ENCODE measurements at places on chromosomes 4 and X. TPM values are rescaled to one million over a fixed set of nuclear protein-coding genes. Genes with fewer than 3 reads are reported as not detected.

The NPNT gene
- total RNA-seq, result 90.1 TPM

GRCh38 chr4:76196376-76196775, 17.2 kb downstream of the SCARB2 start:
- H3K4me3 ChIP-seq, result no peak overlapping the region
- no peaks in the 10 kb centered on the region for H3K27me3 ChIP-seq
- no peak for DNase-seq
- peaks cover 40% of the 10 kb centered on the region for H3K4me1 ChIP-seq
- peaks cover 22% of the 10 kb centered on the region for H3K36me3 ChIP-seq
- H3K27ac ChIP-seq, result no peak overlapping the region

DNA sequence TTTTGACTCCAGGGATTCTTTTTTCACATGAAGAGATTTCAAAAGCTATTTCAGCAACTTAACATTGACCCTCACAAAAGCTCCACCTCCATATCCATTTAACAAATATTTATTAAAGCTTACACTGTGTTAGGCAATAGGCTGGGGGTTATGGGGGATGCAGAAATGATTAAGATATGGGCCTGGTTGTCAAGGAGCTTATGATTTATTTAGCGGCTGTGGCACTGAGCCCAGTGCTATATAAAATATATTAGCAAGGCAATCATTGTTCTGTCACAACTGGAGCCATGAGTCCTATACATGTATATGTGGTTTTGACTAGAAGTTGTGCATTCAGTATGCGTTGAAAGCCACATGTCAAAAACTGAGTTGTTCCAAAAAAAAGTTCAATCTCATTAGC, 131.1 kb downstream of the GPC3 start:
- peaks cover 41% of the 10 kb centered on the region for H3K4me1 ChIP-seq
- no peak overlapping the region for H3K27ac ChIP-seq
- H3K36me3 ChIP-seq, result no peaks in the 10 kb centered on the region
- no peak for DNase-seq

GRCh38 chr4:93791570-93792195, 36.9 kb upstream of the ATOH1 start:
- DNase-seq, result peak; percentile 46
- H3K36me3 ChIP-seq, result no peaks in the 10 kb centered on the region
- H3K4me1 ChIP-seq, result no peaks in the 10 kb centered on the region
- no peak overlapping the region for H3K27ac ChIP-seq
- H3K4me3 ChIP-seq, result no peak overlapping the region

DNA sequence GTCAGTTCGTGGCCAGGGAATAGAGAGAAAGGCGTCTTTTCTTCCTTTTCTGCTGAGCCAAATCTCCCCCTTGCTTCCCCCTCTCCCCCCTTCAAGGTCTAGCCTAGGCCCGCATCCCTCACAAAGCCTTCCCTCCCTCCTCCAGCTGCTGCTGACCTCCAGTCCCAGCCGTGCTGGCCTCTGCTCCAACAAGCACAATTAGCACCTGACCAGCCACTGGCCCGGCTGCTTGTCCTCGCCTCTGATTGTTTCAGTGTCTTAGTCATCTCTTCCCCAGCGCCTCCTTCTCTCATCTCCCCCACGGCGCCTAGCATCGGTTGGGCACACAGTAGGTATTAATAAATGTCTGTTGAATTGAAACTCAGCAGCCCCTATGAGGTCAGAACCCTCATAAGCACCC, 4.2 kb downstream of the ELF4 start:
- no peak for DNase-seq
- H3K27me3 ChIP-seq, result no peaks in the 10 kb centered on the region
- no peak overlapping the region for H3K27ac ChIP-seq
- H3K4me1 ChIP-seq, result peaks cover 58% of the 10 kb centered on the region

GRCh38 chr4:23547096-23547495, 342.8 kb downstream of the PPARGC1A start:
- peaks cover 8% of the 10 kb centered on the region for H3K4me1 ChIP-seq
- no peaks in the 10 kb centered on the region for H3K27me3 ChIP-seq
- no peaks in the 10 kb centered on the region for H3K36me3 ChIP-seq
- no peak overlapping the region for H3K4me3 ChIP-seq
- H3K27ac ChIP-seq, result no peak overlapping the region

- no peak overlapping the region for H3K27ac ChIP-seq
- DNase-seq, result no peak
- H3K27me3 ChIP-seq, result no peaks in the 10 kb centered on the region
These were observed 21.8 kb downstream of the GYPE start for GRCh38 chr4:143883529-143883928.

DNA sequence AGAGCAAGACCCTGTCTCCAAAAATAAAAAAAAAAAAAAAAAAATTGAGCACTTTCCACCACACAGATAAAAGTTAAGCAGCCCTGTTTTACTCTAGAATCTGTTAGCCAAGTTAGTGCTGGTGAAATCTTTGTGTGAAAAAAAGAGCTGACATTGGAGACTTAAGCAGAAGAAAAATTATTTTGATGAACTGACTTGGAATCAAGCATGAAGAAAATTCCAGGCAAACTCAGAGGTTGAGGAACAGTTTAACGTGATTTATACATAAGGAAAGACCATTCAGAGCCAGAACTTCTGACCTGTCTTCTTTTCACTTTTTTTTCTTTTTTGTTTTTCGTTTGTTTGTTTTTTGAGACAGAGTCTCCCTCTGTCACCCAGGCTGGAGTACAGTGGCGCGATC, 79.6 kb upstream of the RBPJ start:
- no peak overlapping the region for H3K27ac ChIP-seq
- H3K27me3 ChIP-seq, result no peaks in the 10 kb centered on the region

The EPGN gene
- 0.40 TPM for total RNA-seq

GRCh38 chrX:55841962-55842752, 124.6 kb downstream of the RRAGB start:
- no peaks in the 10 kb centered on the region for H3K36me3 ChIP-seq
- H3K4me3 ChIP-seq, result no peak overlapping the region
- H3K27me3 ChIP-seq, result no peaks in the 10 kb centered on the region
- H3K4me1 ChIP-seq, result no peaks in the 10 kb centered on the region

DNA sequence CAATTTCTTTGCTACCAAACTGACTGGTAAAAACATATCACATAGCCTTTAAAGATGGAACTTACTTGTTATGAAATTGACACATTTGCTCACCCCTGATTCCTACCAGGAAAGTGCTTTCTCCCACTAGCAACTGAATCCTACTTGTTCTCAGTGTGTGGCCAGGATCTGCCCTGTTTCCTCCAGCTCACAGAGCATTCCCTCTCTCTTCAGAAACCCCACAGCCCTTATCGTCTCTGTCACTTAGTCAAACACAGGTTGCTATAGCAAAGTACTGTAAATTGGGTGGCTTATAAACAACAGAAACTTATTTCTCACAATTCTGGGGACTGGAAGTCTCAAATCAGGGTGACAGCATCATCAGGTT, 265.2 kb upstream of the BOD1L1 start:
- no peaks in the 10 kb centered on the region for H3K36me3 ChIP-seq
- no peak overlapping the region for H3K27ac ChIP-seq

DNA sequence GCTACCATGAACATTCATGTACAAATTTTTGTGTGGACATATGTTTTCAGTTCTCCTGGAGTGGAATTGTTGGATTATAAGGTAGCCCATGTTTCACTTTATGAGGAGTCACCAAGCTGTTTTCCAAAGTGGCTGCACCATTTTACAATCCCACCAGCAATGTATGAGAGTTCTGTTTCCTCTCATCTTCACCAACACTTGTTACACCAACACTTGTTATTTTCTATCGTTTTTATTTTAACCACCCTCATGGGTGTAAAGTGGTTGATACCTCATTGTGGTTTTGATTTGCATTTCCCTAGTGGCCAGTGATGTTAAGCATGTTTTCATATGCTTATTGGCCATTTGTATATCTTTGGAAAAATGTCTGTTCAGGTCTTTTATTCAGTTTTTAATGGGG, 4.1 kb downstream of the EXOC1 start:
- H3K4me3 ChIP-seq, result no peak overlapping the region
- no peak overlapping the region for H3K27ac ChIP-seq
- H3K4me1 ChIP-seq, result peaks cover under 1% of the 10 kb centered on the region
- no peaks in the 10 kb centered on the region for H3K27me3 ChIP-seq
- peaks cover 19% of the 10 kb centered on the region for H3K36me3 ChIP-seq
- DNase-seq, result no peak

The GAGE13 gene
- not detected for total RNA-seq

DNA sequence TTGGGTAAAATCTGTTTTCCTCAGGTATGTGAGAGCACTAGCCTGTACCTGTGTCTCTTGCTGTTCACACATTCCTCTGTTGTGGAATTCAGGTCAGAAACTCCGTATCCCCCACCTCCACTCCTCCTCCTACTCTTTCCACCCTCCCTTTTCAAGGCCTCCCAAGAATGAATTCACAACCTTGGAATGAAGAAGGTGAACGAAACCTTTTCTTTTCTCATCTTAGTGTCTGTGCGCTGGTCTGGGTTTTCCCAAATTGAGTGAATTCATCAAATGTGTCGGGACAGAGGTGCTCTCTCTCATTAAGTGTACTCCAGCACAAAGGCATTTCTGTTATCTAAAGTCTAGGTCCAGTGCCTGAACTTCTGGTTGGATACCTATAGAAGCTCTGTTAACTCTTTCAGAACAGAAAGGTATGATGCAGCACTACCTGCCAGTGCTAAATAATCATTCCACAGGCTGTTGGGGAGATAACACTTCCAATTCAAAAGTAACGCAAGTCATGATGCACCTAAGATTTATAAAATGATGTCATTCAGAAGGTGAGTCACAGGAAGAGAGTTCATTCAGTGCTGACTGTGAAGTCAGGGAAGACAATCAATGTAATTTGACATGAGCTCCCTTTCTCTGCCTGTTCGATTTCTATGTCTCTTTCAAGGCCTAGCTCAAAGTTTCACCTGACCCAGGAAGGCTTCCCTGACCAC, 41.9 kb downstream of the COL4A6 start:
- peaks cover 35% of the 10 kb centered on the region for H3K4me1 ChIP-seq
- peak overlapping the region; percentile 41 for H3K27ac ChIP-seq
- H3K4me3 ChIP-seq, result no peak overlapping the region
- no peak for DNase-seq
- no peaks in the 10 kb centered on the region for H3K27me3 ChIP-seq

DNA sequence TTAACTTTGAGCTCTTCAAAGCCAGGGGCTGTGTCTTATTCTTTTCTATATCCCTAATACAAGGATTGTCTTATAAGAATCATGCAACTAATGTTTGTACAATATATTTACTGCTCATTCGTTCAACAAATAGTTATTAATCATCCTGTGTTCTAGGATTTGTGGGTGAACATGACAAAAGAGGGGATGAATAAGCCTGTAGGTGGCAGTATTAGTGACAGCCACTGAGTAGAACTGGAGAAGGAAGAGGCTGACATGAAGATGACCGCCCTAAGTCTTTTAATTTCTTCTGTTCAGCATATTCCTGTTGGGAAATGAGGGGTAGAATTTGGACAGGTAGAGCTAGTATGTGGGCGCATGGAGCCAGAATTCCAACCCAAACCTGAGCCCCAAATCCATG, 11.9 kb upstream of the LINC00632 start:
- H3K27ac ChIP-seq, result no peak overlapping the region
- no peaks in the 10 kb centered on the region for H3K4me1 ChIP-seq
- DNase-seq, result no peak
- no peak overlapping the region for H3K4me3 ChIP-seq
- H3K27me3 ChIP-seq, result no peaks in the 10 kb centered on the region

GRCh38 chr4:25551605-25552004, 104.0 kb upstream of the SLC34A2 start:
- no peaks in the 10 kb centered on the region for H3K36me3 ChIP-seq
- H3K27me3 ChIP-seq, result no peaks in the 10 kb centered on the region
- no peak overlapping the region for H3K4me3 ChIP-seq
- no peak overlapping the region for H3K27ac ChIP-seq
- no peak for DNase-seq
- H3K4me1 ChIP-seq, result peaks cover 18% of the 10 kb centered on the region

GRCh38 chr4:82430964-82431745, 765 bp downstream of the ENOPH1 start:
- H3K4me3 ChIP-seq, result peak overlapping the region; percentile 99

The PRKG2 gene
- 1.5 TPM for total RNA-seq

The CPLX1 gene
- total RNA-seq, result 0.93 TPM

The MRFAP1 gene
- 154 TPM for total RNA-seq

- no peak overlapping the region for H3K27ac ChIP-seq
- no peak overlapping the region for H3K4me3 ChIP-seq
These were observed 84.8 kb downstream of the AKAP4 start for GRCh38 chrX:50115973-50116372.

The P2RY4 gene
- total RNA-seq, result not detected

The XPNPEP2 gene
- not detected for total RNA-seq

DNA sequence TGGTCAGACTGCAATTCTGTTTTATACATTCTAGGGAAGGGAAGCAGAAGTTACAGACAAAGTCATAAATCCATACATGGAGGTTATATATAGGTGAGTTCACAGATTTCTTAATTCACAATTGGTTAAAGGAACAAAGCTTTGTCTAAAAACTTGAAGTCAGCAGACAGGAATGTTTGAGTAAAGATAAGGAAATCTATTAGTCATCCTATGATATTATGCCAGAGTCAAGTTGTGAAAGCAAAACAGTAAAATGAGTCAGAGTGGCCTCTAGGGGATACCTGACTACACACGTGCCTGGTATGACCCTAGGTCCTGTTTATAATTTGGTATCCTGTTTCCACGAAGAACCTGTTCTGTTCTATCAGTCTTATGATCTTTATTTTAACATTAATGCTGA, 31.5 kb downstream of the ACTRT1 start:
- H3K27ac ChIP-seq, result no peak overlapping the region
- no peaks in the 10 kb centered on the region for H3K36me3 ChIP-seq
- DNase-seq, result peak; percentile 14
- H3K4me1 ChIP-seq, result no peaks in the 10 kb centered on the region
- no peak overlapping the region for H3K4me3 ChIP-seq
- no peaks in the 10 kb centered on the region for H3K27me3 ChIP-seq

The TMSB4X gene
- total RNA-seq, result 5,274 TPM

GRCh38 chrX:9788911-9789310, 2.7 kb downstream of the SHROOM2 start:
- no peak overlapping the region for H3K27ac ChIP-seq
- H3K4me3 ChIP-seq, result peak overlapping the region; percentile 70
- peaks cover 22% of the 10 kb centered on the region for H3K4me1 ChIP-seq
- peaks cover 22% of the 10 kb centered on the region for H3K36me3 ChIP-seq

DNA sequence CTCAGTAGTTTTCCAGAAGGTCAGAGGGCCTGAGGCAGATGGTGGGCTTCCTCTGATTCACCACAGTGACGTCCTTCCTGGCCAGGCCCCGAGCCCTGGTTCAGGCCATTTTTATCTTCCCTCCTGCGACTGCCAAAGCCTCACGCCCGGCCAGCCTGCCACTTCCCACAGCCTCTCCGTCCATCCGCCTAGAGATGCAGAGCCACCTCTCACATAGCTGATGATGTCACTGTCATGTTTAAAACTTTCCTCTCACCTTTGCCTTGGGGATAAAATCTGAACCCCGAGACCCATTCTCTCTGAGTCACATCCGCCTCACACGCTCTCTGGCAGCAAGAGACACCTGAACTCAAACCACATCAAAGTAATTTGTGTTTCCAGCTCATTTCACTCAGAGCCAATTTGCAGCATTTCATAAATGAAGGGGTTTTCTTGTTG, 175.3 kb downstream of the QDPR start:
- peaks cover 5% of the 10 kb centered on the region for H3K36me3 ChIP-seq
- peak overlapping the region; percentile 38 for H3K27ac ChIP-seq
- H3K27me3 ChIP-seq, result no peaks in the 10 kb centered on the region
- peaks cover 23% of the 10 kb centered on the region for H3K4me1 ChIP-seq
- peak overlapping the region; percentile 6 for H3K4me3 ChIP-seq
- DNase-seq, result peak; percentile 24

The MAD2L1 gene
- 42.9 TPM for total RNA-seq

- H3K4me3 ChIP-seq, result peak overlapping the region; percentile 54
- peaks cover 8% of the 10 kb centered on the region for H3K4me1 ChIP-seq
- H3K27ac ChIP-seq, result no peak overlapping the region
- H3K27me3 ChIP-seq, result no peaks in the 10 kb centered on the region
- H3K36me3 ChIP-seq, result no peaks in the 10 kb centered on the region
These were observed 47.2 kb downstream of the STARD8 start for GRCh38 chrX:68694435-68695205.

The UGT2B10 gene
- not detected for total RNA-seq

All from Calu3 (cell line).